ENCODE measurements at places on chromosomes 2 and 18. TPM values are rescaled to one million over a fixed set of nuclear protein-coding genes. Genes with fewer than 3 reads are reported as not detected.

HOXD12 gene
- total RNA-seq, result not detected

ZNF385B gene
- not detected for total RNA-seq

MEP1B gene
- 0.29 TPM for total RNA-seq

CRYGA gene
- total RNA-seq, result not detected

PSMA8 gene
- total RNA-seq, result 0.42 TPM

COLEC12 gene
- total RNA-seq, result not detected

IL36G gene
- not detected for total RNA-seq

CAPG gene
- 90.3 TPM for total RNA-seq

CXCR4 gene
- 1,189 TPM for total RNA-seq

CRYGD gene
- total RNA-seq, result not detected

SLC38A11 gene
- total RNA-seq, result 1.6 TPM

FOXI3 gene
- total RNA-seq, result not detected

GPR55 gene
- total RNA-seq, result 3.8 TPM

NEURL3 gene
- 0.44 TPM for total RNA-seq

MAB21L4 gene
- not detected for total RNA-seq

SPDYA gene
- total RNA-seq, result 11.2 TPM

RAB27B gene
- 30.6 TPM for total RNA-seq

CHRND gene
- total RNA-seq, result not detected

LIMS3 gene
- not detected for total RNA-seq

FBXO15 gene
- 0.63 TPM for total RNA-seq
